ENCODE measurements at places on chromosomes 13 and 19.

DNA sequence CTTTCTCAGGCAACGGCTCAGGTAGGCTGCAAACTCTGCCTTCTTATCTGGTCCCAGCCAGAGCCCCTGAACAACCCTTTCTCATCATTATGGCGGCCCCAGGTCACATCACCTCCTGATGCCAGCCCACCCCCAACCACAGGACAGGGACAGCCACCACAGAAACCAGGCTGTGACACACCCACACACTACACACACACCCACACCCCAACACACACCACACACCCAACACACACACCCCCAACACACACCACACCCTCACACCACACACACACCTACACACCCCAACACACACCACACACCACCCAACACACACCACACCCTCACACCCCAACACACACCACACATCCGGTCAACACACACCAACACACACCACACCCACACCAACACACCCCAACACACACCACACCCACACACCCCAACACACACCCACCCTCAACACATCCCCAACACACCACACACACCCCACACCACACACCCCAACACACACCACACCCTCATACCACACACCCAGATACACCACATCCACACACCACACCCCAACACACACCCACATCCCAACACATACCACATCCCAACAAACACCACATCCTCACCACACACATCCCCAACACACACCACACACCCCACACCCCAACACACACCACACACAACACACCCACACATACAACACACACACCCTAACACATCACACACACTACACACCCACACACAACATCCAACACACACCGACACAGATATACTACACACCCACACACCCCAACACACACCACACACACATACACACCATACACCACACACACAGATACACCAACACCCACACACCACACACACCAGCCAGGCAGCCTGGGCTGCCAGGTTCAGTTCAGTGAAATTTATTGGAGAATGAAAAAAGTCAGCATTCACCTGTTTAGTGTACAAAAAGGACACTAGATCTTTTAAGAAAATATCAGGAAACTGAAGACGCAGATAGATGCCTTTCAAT, 4.2 kb upstream of the ISYNA1 start:
- DNase-seq, result no peak

GRCh38 chr13:78176880-78177279, 258.2 kb upstream of the EDNRB start:
- no peak for DNase-seq

DNA sequence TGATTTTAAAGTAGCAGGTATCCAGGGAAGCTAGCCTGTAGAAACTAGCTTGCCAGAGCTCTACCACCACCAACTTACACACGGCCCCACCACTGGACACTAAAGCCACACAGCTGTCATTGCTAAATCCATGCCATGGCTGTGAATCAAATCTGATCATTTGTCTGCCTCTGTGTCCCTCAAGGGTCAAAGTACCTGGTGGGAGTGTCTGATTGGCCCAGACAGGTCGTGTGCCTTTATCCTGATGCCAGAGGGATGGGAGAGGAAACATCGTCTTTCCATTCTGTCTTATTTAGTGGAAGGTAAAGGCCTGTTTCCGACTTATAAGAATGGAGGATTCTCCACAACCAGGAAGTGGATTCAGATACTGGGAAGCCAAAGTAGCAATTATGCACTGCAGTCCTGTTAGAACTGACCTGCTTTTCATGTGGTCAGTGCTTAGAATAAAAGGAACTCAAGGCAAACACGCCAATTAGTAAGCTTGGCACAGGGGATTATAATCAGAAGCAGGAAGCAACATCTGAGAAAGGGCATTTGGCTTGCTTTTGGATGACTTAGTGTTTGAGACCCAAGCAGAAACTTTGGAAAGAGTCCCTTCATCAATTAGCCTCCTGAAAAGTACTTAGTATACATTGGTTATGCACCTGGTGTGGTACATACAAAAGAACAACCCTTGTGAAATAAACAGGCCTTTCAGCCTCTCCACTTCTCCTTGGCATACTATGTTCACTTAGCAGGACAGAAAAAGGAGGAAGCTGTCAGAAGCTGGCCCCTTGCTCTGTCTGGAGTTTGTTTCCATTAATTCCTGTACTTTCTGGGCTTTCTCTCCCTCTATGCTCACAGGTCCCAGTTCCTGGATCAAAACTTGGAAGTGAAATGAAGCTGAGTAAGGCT, 192.4 kb downstream of the NUFIP1 start:
- no peak for DNase-seq

DNA sequence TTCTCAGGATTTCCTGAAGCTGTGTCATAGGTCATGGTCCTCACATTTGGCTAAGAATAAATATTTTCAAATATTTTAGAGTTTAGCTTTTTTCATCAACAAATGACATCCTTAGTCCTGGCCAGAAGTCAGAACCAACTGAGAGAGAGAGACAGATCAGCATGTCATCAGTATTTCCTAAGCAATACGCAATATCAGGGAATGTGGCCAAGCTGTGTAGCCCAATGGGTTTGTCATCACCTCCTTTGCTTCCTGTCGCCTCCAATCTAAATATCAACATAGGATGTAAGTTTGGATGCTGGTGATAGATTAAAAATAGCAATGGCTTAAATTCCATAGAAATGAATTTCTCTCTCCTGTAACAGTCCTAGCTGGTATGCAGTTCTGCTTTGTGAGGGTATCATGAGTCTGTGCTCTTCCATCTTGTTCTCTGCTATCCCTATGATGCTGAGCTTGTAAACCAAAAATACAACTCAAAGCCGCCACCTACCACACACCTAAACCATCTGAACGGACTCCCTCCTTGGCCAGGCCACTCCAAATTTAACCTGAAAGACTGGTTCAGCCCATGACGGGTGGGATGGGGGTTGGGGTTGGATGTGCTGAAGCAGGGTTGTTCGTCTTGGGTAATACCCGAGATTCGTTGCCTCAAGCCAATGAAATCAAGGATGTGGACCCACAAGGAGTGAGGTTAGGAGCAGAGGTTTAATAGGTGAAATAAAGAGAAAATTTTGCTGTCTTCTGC, 10.0 kb upstream of the IGSF23 start:
- DNase-seq, result peak; percentile 52

DNA sequence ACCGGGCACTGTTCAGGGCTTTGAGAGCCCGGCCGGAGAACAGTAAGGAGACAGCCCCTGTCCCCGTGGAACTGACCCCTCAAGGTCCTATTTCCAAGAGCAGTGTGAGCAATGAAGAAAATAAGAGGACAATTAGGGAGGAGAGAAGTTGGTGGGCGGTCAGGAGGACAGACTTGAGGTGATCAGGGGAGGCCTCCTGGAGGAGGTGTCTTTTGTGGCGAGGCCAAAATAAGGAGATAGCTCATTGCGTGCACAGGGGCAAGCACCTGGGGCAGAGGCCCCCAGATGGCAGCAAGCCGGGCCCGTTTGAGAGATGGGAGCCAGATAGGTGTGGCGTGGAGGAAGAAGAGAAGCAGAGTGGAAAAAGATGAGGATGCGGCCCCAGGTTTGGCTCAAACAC, 2.8 kb upstream of the LRRC4B start:
- DNase-seq, result no peak

DNA sequence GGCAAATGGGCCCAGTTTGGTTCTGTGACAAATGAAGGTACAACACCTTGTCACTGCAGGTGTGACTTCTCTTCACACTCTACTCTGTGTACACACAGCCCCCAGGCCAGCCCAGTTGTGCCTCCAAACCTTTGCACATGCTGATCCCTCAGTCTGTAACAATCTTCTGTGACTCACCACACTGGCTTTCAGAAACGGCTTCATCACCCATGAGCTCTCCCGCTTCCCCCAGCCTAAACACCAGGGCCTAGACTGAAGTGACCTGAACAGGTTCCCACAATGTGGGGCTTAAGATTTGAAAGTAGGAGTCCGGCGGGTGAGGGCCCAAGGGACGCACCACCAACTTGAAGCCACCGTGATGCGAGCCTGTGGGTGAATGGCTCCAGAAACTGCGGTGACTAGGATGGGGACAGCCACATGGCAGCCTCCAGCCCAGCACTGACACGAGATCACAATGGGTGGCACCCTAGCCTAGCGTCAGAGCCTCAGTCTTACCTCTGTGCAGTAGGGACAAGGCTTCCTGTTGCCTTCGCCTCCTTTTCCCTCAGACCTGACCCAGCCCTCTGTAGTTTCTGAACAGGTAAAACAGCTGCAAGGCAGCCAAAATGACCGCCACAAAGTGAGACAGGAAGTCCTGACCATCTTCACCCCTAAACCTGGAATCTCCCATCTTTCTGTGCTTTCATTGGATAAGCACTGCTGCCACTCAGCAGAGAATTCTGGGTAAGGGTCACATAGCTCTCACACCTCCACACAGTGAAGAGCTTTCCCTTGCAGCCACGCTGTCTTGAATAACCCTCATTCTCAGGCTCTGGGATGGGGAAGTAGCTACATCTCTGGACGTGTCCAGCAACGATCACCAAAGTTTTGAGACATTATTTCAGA, 34.2 kb upstream of the ZNF599 start:
- no peak for DNase-seq

DNA sequence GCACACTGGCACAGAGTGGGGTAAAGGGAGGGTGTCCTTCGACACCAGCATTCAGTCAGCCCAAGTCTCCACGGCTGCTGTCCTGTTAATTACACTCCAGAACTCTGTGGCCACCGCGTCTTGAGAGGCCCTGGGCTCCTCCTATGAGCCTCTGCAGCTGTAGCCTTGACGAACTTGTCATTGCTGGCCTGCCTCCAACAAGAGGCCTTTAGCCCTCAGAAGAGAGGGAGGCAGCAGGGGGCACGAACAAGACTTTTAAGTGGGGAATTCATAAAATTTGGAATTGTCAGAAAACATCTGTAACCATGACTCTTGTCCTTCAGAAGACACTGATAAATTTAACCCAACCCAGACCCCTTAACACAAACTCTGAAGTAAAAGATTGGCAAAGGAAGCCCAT, 241.9 kb downstream of the UQCRFS1 start:
- DNase-seq, result no peak

- no peak for DNase-seq
Observed at GRCh38 chr19:33748231-33748630, 48.4 kb upstream of the KCTD15 start.

GRCh38 chr13:113538689-113539058, 45.9 kb upstream of the TFDP1 start:
- no peak for DNase-seq

GRCh38 chr19:32166238-32166637, 179.2 kb upstream of the ZNF507 start:
- no peak for DNase-seq

DNA sequence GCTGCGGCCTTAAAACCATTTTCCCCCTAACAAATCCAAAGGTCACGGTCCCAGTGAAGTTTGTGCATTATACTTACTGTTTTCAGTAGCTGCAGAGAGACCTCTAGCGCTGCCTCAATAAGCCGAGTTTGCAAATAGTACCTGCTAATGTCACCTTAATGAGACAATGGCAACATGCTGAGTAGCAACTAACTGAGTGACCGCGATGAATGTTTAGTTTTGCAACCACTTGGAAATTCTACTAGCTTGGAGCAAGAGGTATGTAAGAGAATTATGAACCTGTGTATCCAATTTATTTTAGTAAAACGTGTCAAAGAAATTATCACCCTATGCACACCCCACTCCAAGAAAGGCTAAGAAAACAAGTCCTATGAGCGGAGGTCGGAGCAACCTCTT, 1.2 kb downstream of the KPNA3 start:
- no peak for DNase-seq

- peak; percentile 82 for DNase-seq
Observed at GRCh38 chr19:18173572-18174288, at the start of gene IFI30. Gene IFI30, plus strand, starts transcription at chr19:18173813. Its CDS starts 29 bp downstream, at chr19:18173842.

All from H54 (cell line).